Fibroblast of villous mesenchyme (primary cell): ENCODE measurements at places on chromosomes 5 and 9. TPM values are rescaled to one million over a fixed set of nuclear protein-coding genes. Genes with fewer than 3 reads are reported as not detected.

LRRC70 gene
- 0.64 and 1.3 TPM in 2 replicates for total RNA-seq

NCS1 gene
- 30.0 and 42.7 TPM in 2 replicates for total RNA-seq

HMMR gene
- 10.0 and 32.8 TPM in 2 replicates for total RNA-seq

GEMIN5 gene
- total RNA-seq, result 13.5 and 23.3 TPM in 2 replicates

GKAP1 gene
- 0.97 and 2.2 TPM in 2 replicates for total RNA-seq

SLC34A3 gene
- total RNA-seq, result under 0.01 TPM in 1 of 2 replicates, not detected in the other

AK1 gene
- 37.1 and 43.8 TPM in 2 replicates for total RNA-seq

ZNF454 gene
- under 0.01 and 0.43 TPM in 2 replicates for total RNA-seq
